ENCODE measurements at places on chromosomes 6 and 20. TPM values are rescaled to one million over a fixed set of nuclear protein-coding genes. Genes with fewer than 3 reads are reported as not detected.

DNA sequence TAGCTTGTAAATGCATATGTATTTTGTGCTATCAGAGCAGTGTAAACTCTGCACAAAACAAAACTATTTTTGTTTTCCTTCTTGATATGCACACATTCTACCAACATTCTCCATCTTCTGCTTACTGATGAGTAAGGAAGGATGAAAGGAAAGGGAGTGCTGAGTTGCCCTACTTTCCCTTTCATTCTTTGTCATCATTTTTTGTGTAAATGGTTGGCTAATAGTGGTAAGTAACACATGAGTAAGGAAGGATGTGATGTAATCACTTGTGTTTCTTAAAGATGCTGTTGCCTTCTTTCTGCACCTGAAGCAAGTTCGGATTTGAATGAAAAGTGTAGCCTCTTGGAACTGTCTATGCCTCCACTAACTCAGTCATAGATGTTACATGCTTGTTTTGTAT lies 4.6 kb upstream of the REV3L start:
- no peak for DNase-seq

Gene STX11
- under 0.01 TPM for total RNA-seq

DNA sequence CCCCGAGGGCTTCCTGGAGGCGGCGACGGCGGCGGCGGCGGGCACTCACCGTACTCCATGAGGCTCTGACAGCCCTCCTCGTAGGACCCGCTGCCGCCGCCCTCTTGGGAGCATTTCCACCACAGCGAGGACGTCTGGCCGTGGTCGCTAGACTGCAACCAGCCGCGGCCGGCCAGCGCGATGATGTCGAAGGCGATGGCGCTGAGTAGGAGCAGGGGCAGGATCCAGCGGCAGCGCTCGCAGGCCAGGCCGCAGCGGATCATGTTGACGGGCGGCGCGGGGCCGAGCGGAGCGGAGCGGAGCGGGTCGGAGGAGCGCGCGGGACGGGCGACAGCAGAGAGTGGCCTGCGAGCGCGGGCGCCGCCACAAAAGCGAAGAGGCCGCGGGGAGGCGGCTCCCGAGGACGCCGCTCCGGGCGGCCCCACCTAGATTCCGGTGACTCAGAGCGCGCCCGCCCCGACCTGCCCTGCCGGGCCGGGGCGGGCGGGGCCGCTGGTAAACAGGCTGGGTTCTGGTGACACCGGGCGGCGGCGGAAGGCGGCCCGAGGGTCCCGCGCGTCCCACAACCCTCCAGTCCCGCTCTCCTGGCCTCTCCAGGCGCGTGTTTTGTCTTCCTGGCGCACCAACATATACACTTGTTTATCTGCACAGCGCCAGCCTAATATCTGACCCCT lies at the start of gene PERP:
Gene PERP, minus strand, starts transcription at position 342 of the 674 bp plus-strand sequence. Its CDS starts 79 bp downstream, at position 263.
- peak; percentile 54 for DNase-seq

Gene LAMA2
- 11.4 TPM for total RNA-seq

- no peak for DNase-seq
Measured at GRCh38 chr6:15184441-15184861, 61.4 kb upstream of the JARID2 start.

DNA sequence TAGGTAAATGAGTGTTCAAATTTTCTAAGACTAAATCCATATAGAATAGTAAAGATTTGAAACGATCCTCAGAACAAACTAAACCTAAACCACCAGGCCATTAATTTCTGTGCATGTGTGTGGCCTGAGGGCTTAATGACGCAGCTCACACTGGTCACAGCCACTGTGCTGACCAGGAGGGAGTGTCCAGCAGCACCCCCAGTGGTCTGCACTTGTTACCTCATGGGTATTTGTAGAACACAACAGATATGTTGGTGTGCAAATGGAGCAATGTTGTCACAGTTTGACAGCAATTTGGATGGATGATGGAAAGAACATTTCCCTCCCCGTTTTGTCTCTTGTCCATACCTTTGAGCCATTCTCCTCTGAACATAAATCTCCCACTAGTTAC lies 122.4 kb upstream of the EXOC2 start:
- no peak for DNase-seq

Gene SIRPA
- total RNA-seq, result 6.1 TPM

GRCh38 chr6:117915846-117916245 lies 8.8 kb downstream of the SLC35F1 start:
- no peak for DNase-seq

DNA sequence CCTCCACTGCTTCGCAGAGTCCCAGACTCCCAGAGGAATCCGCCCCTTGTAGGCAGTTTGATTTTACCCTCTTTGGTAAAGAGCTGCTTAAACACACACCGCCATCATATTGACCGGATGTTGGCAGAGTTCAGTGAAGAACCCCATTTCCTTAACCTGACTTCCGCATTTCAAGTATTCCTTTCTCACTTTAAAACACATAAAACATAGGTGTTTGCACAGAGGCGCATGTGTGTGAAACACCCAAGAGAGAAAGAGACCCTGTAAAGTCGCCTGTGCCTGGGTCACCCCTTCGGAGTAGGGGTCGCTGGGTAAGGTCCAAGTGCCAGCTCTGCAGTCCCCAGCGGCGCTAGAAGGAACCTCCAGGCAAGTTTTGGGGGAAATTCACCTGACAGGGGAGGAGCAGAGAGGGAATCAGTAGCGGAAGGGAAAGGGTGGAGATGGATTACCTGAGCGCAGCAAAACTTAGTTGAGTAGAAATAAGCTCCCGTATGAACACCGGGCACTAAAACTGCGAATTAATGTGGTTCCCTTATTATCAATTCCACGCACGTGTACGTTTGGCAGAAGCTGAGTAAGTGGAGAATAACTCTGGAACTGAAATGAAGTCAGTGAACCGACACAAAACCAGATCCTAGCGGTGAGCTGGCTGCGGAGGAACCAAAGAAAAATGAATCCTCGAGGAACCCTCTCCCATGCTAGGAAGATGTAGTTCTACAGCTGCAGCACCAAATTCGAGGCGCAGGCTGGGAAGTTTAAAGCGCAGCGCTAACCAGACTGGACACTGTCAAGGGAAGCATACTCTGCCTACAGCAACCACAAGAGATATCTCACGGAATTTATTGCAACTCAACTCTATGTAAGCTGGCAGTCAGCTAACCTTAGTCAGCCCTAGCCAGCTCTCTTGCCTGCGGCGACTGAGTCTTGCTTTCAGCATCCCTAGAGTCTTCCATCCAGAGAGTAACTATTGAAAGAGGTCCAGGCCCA lies 3.5 kb upstream of the HTR1B start:
- no peak for DNase-seq

Gene LY6G6D
- total RNA-seq, result not detected

- DNase-seq, result no peak
Measured at GRCh38 chr20:63099456-63100173, 92.9 kb upstream of the BHLHE23 start.

DNA sequence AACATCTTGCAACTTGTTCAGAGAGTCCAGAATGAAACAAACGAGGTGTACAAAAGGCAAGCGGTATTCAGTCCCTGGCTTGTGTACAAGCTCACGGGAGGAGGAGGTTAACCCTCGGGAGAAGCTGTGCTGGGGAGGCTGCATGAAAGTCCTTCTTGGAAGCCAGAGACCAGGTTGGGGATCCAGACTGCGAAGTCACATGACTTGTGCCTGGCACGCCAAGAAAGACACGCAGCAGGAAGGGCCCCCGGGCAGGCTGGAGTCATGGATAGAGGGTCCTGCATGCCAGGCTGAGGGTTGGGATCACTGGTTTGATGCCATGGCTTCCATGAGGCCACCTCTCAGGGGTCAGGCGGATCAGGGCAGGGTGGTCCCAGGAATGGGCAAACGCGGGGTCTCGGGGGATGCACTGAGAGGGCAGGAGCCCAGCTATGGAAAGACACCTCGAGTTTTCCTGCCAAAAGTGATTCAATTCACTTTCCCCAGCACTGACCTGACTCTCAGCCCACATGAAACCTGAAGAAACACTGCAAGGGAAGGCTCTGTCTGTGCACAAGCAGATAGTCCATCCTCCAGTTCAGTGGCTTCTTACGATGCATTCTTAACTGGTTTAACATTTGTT lies 79.4 kb downstream of the DLL1 start:
- DNase-seq, result no peak

GRCh38 chr6:133888929-133889556 lies at the start of gene TCF21:
TSS of gene TCF21 (plus strand) at chr6:133889113. CDS start at chr6:133889398, 285 bp downstream.
- no peak for DNase-seq

- peak; percentile 8 for DNase-seq
Measured at GRCh38 chr6:127539272-127539671, 20.1 kb upstream of the MTCL3 start.

Gene GMEB2
- 6.1 TPM for total RNA-seq

Gene SLCO4A1
- total RNA-seq, result 1.6 TPM

Gene TRIM15
- total RNA-seq, result not detected

DNA sequence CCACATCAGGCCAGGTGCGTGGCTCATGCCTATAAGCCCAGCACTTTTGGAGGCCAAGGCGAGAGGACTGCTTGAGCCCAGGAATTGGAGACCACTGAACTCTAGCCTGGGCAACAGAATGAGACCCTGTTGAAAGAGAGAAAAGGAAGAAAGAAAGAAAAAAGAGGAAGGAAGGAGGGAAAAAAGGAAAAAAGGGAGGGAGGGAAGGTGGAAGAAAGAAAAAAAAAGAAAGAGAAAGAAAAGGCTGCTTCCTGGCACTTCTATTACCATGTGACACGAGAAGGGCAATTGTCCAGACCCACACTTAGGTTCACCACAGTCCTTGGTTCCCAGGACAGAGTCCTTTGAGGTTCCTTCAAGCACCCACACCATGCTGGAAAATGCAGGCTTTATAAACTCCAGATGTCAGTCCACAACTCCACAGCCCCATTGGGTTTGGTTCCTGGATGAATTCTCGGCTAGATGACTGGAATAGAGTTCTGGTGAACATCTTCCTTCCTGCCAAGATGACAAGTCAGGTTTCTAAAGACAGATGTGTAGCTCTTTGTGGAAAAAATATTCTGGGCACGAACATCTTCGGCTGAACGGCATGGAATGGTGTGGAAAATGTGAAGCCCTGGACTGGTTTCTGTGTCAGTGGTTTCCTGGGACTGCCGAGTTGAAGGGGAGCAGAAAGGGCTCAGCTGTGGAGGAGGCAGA lies 32.5 kb downstream of the NT5E start:
- DNase-seq, result no peak

Gene MYL9
- total RNA-seq, result 0.41 TPM

Gene C20orf204
- 1.2 TPM for total RNA-seq

Gene MUC21
- total RNA-seq, result not detected

Gene NHLRC1
- total RNA-seq, result 2.9 TPM

DNA sequence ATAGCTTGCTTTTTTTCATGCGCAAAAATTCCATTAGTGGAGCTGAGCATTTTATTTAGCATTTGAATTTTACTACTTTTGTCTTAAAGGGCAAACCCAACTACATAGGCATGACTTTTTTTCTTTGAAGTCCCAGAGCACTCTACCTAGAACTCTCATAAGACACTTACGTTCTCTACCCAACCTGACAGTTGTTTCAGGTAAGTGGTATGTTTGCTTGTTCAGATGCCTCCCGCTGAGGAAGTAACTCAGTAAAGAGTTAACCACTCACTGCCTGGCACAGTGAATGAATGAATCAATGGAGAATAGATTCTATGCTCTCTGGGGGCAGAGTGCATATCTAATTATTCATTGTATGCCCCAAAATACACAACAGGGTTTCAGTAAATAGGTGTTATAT lies 212.3 kb upstream of the PRDM1 start:
- DNase-seq, result no peak

Gene CDK5RAP1
- 22.8 TPM for total RNA-seq

Gene MYH7B
- not detected for total RNA-seq

DNA sequence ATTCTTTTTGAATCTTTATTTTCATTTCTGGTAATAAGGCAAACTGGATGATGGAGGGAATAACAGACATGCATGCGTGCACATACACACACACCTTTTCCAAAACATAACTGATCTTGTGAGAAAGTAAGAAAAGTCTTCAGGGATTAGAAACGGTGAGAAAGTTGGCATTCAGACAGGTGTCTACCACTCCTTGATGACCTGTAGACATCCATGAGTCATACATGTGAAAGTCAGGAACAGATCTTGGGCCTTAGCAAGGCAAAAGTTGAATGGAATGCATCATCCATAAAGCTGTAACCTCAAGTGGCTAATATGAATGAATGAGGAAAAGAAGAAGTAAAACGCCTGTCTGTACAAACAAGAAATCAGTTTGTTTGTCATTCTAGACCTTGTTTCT lies 97.3 kb downstream of the GRIK2 start:
- DNase-seq, result no peak

- DNase-seq, result no peak
Measured at GRCh38 chr6:6749702-6750491, 161.4 kb downstream of the LY86 start.

DNA sequence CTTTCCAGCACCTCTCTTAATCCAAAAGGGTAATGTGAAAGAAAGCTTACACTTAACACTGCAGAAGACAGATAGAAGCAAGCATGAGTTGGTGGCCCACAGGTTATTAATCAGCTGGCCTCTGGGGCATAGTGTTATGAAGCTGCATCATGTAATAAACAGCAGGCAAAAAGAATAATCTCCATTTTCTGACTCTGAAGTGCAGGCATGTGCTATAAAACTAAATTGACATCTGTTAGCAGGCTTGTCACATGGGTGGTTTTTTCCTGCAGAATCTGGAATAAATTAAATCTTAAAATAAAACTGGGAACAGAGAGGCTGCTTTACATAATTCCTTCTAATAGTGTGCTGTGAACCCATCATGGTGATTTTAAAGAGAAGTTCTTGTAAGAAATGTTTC lies 73.3 kb downstream of the METTL24 start:
- no peak for DNase-seq

Gene REV3L
- total RNA-seq, result 95.0 TPM

GRCh38 chr6:5909721-5910120 lies 97.0 kb downstream of the NRN1 start:
- DNase-seq, result no peak

GRCh38 chr6:162421004-162421403 lies 306.6 kb downstream of the PRKN start:
- no peak for DNase-seq

Gene ZNF391
- 2.9 TPM for total RNA-seq

DNA sequence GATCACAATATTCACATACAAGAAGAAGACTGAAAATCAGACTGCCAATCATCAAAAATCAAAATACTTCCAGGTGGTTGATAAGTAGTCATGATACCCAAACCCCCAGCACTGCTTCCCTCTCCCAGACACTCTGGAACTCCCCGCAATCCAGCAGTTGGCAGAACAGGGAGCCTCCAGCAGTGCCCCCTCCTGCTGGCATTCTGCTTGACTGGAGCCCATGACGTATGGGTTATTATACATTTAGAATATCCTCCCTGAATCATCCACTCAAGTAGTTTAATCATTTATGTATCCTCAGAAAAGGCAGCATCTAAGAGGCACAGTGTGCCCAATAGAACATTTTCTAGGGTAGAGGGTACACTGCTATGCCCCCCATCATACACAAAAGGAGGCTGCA lies 9.3 kb upstream of the OGFRL1 start:
- no peak for DNase-seq

- no peak for DNase-seq
Measured at GRCh38 chr20:33843854-33844253, 32.7 kb downstream of the CHMP4B start.

All from frontal cortex (tissue), 4 donors.